Erythroblast (primary cell): ENCODE measurements at places on chromosomes 6 and 20.

- DNase-seq = no peak
These were observed 68.6 kb upstream of the PRSS16 start for GRCh38 chr6:27178860-27179259.

DNA sequence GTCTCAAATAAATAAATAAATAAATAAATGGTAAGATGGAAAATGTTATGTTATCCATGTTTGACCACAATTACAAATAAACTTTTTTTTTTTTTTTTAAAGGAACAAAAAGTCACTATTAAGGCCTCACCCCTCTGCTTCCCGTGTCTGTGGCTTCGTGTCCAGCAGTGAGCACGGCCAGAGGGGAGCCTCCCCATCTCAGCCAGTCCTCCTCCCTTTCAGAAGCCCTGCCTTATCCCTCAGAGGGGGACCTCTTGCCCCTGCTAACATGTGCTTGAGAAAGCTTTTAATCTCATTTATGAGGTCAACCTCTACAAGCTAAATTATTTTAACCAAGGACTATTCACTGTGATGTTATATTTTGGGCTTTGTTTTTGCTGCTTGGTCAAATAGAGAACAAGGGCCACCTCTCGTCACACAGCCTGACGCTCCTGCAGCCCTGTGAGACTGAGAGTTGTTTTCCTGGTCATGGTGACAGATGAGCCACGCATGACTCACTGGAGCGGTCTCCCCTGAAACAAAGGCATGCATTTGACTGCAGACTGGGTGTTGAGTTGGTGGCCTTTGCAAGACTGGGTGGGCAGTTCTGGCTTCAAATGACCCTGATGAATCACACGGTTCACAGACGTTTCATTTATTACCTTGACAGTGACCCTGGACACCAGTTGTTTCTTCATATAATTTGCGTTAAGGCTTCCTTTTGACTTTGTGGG, 131.8 kb downstream of the TIAM2 start:
- DNase-seq = no peak

- no peak for DNase-seq
These were observed 22.6 kb downstream of the GNAS start for GRCh38 chr20:58875111-58875510.

GRCh38 chr6:105135907-105136430, 43.8 kb downstream of the POPDC3 start:
- DNase-seq = peak; percentile 24

- no peak for DNase-seq
These were observed 2.3 kb downstream of the DSTN start for GRCh38 chr20:17572034-17572638.

- no peak for DNase-seq
These were observed 650.5 kb downstream of the UTRN start for GRCh38 chr6:144935661-144936060.

DNA sequence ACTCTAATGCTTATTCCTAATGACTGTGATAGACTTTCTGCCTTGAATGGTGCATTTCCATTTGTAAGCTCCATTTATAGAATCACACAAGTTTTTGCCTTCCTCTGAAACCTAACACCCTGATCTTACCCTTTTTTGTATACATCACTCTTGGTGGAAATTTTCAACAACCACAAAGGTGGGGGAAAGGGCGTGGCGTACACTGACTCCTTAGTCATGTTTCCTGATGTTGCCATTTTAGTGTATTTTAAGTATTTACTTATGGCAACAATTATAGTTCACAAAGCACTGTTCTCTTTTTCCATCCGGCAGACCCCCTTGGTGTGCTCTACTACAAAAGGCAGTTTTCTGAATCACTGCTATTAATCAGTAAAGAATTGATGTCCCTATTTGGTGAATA, 92.0 kb downstream of the ATXN1 start:
- no peak for DNase-seq
